ENCODE measurements at places on chromosomes 2 and 18. TPM values are rescaled to one million over a fixed set of nuclear protein-coding genes. Genes with fewer than 3 reads are reported as not detected.

The SLC8A1 gene
- total RNA-seq, result 1.8 TPM

GRCh38 chr18:63972002-63972376, 2.1 kb downstream of the SERPINB8 start:
- no peak for DNase-seq

GRCh38 chr2:235910067-235910466, 258.1 kb downstream of the GBX2 start:
- DNase-seq, result no peak

DNA sequence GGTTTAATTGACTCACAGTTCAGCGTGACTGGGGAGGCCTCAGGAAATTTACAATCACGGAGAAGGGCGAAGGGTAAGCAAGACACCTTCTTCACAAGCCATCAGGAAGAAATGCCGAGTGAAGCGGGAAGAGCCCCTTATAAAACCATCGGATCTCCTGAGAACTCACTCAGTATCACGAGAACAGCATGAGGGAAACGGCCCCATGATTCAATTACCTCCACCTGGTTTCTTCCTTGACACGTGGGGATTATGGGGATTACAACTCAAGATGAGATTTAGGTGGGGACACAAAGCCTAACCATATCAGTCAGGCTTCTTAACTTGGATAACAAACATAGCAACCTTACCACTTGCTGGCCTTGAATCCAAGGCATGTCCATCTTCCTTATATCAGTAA, 289.0 kb upstream of the STON1 start:
- no peak for DNase-seq

DNA sequence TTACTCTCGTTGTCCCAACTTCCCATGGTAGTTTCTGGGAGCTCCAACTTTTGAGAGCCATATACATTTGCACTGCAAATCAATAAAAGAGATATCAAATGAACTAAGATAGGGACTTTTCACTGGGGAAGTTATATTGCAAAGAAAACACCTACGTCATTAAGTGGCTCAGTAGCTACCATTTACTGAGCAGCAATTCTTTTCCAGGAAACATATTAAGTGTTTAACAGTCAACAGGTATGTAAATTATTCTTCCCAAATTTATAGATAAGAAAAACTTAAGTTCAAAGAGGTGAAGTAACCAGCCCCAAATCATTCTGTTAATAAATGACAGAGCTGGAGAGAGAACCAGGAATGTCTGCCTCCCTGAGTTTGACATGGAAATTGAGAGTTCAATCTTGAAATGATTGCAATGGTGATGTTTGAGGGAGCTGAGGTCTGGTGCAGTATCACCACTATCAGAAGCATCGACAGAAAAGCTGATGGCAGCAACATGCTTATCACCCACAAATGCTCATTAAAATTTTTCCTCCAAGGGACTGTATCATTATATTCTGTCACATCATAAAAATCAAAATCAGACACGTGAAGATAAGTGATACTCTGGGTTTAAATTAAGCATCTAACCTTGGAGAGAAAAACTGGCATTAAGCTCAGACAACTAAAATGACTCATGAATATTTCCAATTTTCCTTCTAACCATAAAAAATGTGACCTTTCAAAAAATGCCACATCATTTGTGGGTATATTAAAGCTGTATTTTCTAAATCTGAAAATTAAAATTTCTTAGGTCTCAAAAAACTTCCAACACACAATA, 43.4 kb downstream of the GAREM1 start:
- DNase-seq, result no peak

DNA sequence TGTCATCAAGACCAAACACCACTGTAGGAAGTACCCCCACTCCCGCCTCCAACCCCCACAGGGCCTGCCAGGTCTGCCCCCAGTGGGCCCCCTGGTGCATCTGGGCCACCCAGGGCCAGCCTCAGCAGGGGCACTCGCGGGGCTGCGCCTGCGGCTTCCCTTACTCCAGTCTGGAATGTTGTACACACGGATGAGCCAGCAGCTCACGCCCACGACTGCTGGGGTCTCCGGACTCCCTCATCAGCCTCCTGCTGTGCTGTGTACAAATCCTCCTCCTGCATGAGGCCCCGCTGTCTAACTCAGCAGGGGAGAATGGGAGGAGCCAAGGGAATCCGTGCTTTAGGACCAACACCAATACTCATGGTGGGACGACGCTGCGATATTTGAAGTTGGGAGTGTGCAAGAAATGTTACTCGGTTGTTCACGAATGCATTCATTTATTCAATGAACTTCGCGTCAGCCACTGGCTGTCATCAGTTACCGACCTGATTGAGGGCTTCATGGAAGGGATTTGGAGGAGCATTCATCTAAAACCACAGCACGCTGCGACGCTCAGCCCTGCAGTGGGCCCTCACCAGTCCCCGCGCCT, 654 bp upstream of the ASB1 start:
- DNase-seq, result no peak

DNA sequence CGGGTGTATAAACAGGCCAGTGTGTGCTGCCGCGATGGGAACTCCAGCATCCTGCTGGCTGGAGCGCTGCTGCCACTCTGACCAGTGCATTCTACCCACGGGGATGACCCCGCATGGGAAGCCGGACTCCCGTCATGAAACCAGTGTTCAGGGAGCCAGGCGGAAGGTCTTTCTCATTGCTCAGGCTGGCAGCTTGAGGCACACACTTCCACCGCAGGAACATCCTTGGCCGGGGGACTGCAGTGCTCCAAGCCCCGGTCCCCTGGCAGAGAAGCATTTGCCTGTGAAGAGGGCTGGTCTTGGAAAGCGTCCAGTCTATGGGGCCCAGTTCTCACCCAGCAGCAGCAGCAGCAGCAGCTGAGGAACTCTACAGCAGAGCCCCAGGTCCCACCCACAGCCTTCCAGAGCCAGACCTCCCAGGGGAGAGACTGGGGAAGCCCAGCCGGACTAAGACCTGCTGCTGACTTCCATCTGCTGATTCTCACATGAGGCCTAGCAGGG, 235.9 kb downstream of the KLHL29 start:
- DNase-seq, result no peak

GRCh38 chr2:43717322-43717721, 41.1 kb upstream of the C1GALT1C1L start:
- DNase-seq, result no peak

GRCh38 chr2:169778446-169778845, 20.2 kb upstream of the SSB start:
- no peak for DNase-seq

DNA sequence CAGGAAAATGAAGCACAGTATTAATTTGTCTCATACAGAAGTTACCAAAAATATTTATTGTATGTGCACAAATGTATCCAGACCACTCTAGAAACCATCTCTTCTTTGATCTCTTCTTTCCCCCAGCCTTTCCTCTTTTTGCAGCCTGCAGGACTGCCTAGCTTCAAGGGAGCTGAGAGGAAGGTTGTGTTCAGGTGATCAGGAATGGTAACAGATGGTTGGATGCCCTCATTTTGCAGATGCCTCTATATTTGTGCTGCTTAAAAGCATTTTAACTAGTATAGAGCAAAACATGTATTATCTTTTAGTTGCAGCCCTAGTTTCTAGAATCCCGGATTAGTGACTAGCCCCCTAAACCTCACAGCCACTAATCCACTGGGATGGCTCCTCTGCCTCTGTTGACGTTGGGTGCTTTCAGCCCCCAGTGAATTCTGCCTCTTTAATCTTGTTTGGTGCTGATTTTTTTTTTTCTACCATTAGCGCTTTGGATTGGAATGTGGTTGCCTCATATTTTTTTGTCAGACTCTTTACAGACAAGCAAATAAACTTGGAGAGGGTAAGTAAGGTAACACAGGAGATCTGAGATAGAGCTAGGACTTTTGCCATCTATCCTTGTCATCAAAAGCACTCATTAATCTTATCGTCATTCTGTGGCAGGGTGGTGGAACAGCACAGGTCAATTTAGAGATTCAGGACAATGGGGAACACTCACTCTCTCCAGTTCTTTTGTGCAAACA, 103.8 kb upstream of the NDUFV2 start:
- no peak for DNase-seq
